ENCODE measurements at places on chromosomes 13 and 19.

- DNase-seq: no peak
Observed at GRCh38 chr19:53958168-53958571, 4.6 kb upstream of the CACNG8 start.

DNA sequence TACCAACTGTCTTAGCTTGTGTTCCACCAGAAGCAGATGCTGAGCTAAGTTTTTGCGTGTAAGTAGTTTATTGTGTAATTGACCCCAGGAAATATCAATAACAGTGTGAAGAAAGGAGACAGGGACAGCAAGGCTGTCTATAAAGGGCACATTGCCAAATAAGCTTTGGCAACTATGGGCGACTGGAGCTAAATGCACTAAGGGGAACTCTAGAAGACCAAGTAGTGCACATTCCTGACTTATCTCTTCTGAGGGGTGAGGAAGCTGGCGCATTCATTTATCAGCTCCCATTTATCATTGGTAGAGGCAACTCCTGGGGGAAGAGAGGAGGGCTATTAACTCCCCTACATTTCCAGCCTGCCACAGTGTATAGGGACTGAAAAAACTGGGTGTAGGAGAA, 135.0 kb downstream of the DLEU7 start:
- peak; percentile 80 for DNase-seq

- peak; percentile 65 for DNase-seq
Observed at GRCh38 chr19:35153701-35154524, 622 bp upstream of the FXYD5 start.

GRCh38 chr13:100547791-100548201, 40.8 kb downstream of the GGACT start:
- no peak for DNase-seq

GRCh38 chr19:4360081-4360569, 16.8 kb downstream of the MPND start:
- DNase-seq: no peak

- no peak for DNase-seq
Observed at GRCh38 chr13:22210134-22210930, 539.5 kb downstream of the FGF9 start.

GRCh38 chr19:24029941-24030636, 56.9 kb upstream of the ZNF254 start:
- DNase-seq: no peak

- no peak for DNase-seq
Observed at GRCh38 chr13:100269837-100270236, 180.9 kb downstream of the PCCA start.

DNA sequence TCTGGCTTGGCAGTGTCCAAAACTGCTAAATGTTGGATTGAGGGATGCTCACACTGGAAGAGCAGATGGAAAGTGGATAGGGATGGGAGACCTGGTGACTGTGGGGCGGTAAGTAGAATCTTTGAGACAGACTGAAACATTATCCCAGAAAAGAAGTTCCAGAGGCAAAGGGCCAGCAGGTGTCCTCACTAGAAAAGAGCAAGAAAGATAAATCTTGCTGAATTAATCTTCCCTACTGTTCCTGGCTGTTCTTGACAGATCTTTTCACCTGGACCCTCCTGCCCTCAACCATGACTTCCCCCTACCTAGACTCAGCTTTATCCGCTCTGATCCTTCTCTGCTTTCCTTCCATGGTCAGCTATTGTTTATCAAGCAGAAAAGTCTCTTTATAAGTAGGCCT, 35.0 kb upstream of the FRY start:
- DNase-seq: no peak

- DNase-seq: peak; percentile 84
Observed at GRCh38 chr19:16070366-16070990, 5.8 kb upstream of the TPM4 start.

- no peak for DNase-seq
Observed at GRCh38 chr19:50814883-50815282, 8.7 kb downstream of the KLK1 start.

- no peak for DNase-seq
Observed at GRCh38 chr13:22486490-22486889, 694.3 kb upstream of the SGCG start.

- no peak for DNase-seq
Observed at GRCh38 chr19:29635963-29636362, 29.3 kb upstream of the PLEKHF1 start.

- DNase-seq: no peak
Observed at GRCh38 chr19:18606281-18607225, at the start of gene CRLF1. Gene CRLF1 (minus strand): TSS chr19:18606799. CDS start chr19:18606656, 143 bp downstream.

GRCh38 chr19:56351208-56351607, 36.6 kb upstream of the ZSCAN5A start:
- no peak for DNase-seq

GRCh38 chr13:104355041-104355670, 1288.9 kb upstream of the SLC10A2 start:
- DNase-seq: no peak

- no peak for DNase-seq
Observed at GRCh38 chr19:46017874-46018675, 4.8 kb downstream of the PGLYRP1 start.

- DNase-seq: peak; percentile 55
Observed at GRCh38 chr19:49875857-49876421, 1.2 kb downstream of the AKT1S1 start.

DNA sequence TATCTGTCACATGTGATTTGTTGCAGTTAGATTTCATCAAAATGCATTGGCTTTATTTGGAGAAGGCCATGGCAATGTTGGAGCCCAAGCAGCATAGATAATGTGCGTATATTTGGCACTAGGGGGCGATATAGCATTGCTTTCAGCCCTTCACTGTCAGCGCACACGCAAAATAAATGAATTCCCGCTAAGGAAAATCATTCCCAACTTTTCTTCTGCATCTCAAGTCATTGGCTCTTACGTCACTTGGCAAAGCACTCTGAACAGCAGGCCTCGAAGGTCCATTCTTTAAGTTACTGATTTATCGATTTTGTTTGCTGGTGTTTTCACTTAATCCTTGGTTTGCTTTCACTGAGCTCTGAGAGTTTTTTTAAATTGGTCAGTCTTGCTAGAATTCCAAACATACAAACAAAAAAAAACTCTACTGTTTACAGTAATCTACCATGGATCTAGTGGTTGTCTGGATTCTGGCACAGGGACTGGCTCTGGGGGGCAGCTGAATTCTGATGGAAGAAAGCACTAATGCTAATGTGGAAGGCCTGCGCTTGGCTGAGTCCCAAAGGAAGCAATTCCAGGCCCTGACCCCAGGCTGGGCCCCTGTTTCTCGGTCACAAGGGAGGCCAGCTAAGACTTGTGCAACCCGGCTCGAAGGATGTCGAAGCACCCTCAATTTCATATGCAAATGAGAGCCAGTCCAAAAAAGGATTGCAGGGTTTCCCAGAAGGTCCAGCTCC, 97.7 kb upstream of the IPO5 start:
- DNase-seq: peak; percentile 15

GRCh38 chr13:34065928-34066327, 248.0 kb downstream of the RFC3 start:
- DNase-seq: no peak

- no peak for DNase-seq
Observed at GRCh38 chr19:35569281-35569781, 5.9 kb upstream of the ATP4A start.

DNA sequence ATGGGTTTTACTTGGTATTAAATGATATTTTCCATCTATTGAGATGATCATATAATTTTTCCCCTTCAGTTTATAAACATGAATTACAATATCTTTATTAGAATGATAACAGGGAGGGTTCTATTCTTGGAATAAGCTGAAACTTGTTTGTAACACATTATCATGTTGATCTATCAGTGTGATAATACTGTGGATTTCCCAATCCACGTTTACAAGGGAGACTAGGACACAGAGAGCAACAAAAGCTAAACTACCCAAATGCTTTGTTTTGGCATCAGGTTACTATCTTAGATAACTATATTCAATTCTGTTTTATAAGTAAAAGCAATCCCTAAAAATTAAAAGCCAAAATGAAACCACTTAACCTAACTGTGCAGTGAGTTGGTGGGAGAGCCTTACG, 92.5 kb downstream of the TUBGCP3 start:
- DNase-seq: no peak

GRCh38 chr13:39189778-39190177, 151.5 kb downstream of the NHLRC3 start:
- DNase-seq: no peak

DNA sequence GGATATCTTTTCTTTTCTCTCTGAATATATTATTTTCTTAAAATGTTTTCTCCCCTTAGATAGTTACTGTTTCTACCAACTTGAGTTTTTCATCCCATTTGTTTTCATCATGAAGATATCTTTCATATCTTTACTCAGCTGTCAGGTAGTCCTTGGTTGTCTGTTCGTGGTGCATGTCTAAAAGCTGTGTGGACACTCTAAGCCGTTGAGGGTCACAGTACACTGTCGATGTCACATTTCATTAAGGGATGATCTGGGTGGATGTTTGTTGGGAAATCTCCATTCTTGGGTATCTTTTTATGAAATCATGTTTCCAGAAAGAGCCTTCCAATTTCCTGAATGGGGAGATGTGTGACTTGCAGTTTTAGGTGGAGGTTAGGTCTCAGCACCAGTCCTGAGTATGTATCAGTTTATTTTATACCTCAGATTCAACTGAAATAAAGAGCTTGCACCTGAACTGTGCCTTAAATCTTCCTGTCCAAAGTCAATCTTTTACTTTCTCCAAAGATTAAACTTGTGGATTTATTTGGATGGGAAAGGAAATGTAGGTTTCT, 23.2 kb downstream of the ZMYM2 start:
- no peak for DNase-seq

- no peak for DNase-seq
Observed at GRCh38 chr13:50924025-50924424, 14.4 kb downstream of the RNASEH2B start.

- no peak for DNase-seq
Observed at GRCh38 chr19:2259336-2259735, 3.1 kb upstream of the JSRP1 start.

DNA sequence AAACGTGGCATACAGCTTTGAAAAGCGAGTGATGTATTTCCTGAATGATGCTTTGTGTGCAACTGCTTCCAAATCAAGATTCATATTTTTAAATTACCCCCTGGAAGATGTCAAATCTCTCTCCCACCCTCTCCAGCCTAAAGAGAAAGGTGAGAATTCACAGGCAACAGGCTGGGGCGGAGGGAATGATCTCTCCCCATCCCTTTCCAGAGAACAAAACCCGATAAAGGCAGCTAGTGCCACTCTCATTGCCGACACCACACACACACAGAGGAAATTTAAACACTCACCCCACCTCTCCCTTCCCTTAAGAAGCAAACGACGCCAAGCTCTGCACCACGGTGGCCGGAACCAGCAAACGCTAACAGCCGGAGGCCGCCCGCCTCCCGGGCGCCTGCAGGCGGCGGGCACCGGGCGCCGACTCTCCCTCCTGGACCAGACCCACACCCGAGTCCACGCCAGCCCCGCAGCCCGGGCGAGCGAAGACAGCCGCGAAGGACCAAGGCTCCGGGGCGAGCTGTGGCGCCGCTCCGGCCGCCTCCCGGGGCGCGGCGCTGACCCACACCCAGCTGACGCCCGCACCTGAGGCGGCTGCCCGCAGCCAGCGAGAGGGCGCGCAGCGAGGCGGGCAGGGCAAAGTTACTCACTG, 477 bp downstream of the LNX2 start:
- DNase-seq: no peak

DNA sequence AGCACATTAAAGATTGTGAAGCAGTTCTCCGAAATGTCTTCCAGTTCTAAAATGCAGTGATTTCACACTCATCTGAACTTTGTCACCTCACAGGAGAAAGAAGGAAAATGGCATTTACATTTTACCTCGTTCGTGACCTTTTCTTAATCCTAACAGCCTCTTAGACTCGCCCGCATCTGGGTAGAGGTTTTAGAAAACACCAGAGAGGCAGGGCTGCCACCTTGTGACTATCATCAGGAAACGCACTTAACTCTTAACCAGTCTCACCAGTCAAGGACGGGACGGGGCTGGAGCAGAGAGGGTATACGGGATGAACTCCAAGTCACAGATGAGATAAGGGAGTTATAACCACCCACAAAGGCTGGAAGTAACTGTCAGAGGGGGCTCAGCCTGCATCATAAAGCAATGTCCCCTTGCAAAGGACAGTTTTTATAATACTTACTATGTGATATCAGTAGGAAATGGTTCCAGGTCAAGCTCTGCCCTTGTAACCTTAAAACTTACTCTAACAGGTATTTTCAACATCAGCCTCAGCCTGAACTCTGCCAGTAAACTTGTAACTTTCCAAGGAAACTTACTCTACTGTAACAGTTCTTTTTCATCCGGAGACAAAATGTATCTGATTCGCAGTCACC, 8.6 kb upstream of the CEACAM6 start:
- DNase-seq: peak; percentile 85

GRCh38 chr19:2099937-2100718, 3.4 kb downstream of the IZUMO4 start:
- no peak for DNase-seq

- no peak for DNase-seq
Observed at GRCh38 chr19:17553256-17553655, 2.2 kb upstream of the COLGALT1 start.

- DNase-seq: no peak
Observed at GRCh38 chr13:34464011-34464410, 478.1 kb upstream of the NBEA start.

- no peak for DNase-seq
Observed at GRCh38 chr19:35177377-35178274, 23.1 kb downstream of the FXYD5 start.

- no peak for DNase-seq
Observed at GRCh38 chr19:55348317-55349034, 6.0 kb downstream of the COX6B2 start.

- DNase-seq: no peak
Observed at GRCh38 chr19:50843701-50844221, 10.4 kb upstream of the KLK15 start.

GRCh38 chr19:17235971-17236777, 9.5 kb downstream of the NR2F6 start:
- DNase-seq: no peak

DNA sequence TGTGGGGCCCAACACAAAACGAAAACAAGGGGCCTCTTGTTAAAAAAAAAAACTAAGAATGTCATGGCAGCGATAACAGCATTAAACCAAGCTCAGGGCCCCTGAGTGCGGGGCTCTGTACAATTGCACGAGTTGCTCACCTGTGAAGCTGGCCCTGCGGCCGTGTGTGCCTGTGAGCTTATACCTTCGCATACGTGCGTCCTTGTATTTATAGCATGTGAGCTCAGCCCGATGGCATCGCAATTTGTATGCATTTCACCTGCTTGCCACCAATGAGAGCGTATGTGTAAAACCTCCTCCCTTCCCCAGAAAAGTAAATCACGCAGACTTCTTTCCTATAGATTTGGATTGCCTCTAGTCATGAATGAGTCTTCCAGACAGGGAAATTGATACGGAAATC, 17.1 kb downstream of the HNRNPM start:
- no peak for DNase-seq

GRCh38 chr13:104281910-104282309, 1215.7 kb upstream of the SLC10A2 start:
- no peak for DNase-seq

DNA sequence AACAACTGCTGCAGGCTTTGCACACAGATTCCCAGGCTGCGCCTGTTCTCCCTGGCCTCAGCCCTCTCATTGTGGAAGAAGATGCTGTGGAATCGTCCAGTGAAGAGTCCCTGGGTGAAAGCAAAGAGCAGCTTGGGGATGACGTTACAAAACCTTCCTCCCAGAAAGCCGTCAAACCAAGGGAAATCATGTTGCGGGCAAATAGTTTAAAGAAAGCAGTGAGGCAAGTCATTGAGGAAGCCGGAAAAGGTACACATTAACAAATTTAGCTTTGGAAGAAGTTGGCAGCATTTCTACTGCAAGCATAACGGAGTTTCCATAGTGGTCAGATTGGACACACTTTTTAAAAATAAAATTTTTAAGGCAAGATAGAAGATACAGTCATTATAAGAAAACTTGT, 82.9 kb upstream of the AKAP11 start:
- DNase-seq: no peak
